ENCODE measurements at places on chromosomes 1 and 21. TPM values are rescaled to one million over a fixed set of nuclear protein-coding genes. Genes with fewer than 3 reads are reported as not detected.

- DNase-seq: no peak
Observed at GRCh38 chr1:177077006-177077405, 87.5 kb downstream of the ASTN1 start.

SPRTN gene
- 14.2 TPM for polyA plus RNA-seq

YARS1 gene
- 105 TPM for polyA plus RNA-seq

EDN2 gene
- not detected for polyA plus RNA-seq
